Activated CD4-positive, alpha-beta T cell treated with anti-CD3 and anti-CD28 coated beads, Interleukin-2, amount 50 U/mL, for 16 hours (primary cell): ENCODE measurements at places on chromosomes 6 and 20.

DNA sequence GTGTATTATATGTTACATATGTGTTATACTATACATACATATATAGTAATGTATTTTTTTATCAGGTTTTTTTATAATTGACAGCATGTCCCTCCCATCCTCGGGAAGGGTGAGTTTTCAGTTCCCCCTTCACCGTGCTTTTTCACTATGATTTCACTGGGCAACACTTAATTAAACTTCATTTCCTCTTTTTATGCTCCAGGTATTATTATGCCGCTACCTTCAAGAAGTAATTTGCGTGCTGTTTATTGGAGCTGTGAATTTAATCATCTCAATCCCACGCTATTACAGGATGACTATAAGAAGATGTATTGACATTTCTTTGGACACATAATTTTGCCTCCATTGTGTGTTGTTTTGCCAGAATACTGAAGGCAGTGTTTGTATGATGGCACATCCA, 228.6 kb downstream of the SAMD5 start:
- DNase-seq, result no peak

DNA sequence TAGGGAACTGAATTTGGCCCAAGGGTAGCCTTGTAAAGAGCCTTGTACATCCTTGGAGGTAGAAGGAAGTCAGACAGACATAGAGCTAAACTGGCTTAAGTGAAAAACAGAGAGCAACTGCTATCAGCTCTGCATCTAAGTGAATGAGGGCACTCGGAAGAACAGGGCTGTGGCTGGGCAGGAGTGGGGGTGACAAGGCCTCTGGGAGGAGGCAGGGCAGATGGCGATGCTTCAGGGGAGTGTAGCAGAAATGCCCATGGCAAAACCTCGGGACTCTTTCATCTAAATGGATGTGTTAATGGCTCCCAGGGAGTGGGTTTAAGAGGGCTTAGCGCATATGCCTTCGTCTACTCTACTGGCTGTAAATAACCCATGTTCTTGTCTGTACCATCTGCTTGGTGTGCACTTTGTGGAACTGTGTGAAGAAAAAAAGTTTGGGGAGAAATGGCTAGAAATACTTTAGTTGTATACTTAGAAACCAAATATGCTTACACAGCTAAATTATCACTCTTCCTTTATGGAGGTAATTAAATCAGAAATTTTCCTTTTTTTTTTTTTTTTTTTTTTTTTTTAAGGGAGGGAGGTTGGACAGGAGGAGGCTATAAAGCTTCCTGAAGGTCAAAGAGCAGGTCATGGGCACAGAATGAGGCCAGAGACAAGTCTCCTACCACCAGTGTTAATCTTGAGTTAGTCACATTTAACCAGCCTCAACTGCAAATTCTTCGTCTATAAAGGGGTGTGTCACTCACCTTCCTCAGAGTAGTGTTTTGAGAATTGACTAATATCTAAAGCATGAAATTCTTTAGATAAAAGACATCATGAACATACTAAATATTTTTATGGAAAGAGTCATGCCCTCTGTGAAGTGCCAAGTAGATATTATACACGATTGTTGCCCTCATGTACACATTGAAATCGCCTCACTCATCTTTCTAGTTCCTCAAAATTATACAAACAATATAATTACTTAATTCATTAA, 60.9 kb downstream of the FYN start:
- DNase-seq, result no peak

DNA sequence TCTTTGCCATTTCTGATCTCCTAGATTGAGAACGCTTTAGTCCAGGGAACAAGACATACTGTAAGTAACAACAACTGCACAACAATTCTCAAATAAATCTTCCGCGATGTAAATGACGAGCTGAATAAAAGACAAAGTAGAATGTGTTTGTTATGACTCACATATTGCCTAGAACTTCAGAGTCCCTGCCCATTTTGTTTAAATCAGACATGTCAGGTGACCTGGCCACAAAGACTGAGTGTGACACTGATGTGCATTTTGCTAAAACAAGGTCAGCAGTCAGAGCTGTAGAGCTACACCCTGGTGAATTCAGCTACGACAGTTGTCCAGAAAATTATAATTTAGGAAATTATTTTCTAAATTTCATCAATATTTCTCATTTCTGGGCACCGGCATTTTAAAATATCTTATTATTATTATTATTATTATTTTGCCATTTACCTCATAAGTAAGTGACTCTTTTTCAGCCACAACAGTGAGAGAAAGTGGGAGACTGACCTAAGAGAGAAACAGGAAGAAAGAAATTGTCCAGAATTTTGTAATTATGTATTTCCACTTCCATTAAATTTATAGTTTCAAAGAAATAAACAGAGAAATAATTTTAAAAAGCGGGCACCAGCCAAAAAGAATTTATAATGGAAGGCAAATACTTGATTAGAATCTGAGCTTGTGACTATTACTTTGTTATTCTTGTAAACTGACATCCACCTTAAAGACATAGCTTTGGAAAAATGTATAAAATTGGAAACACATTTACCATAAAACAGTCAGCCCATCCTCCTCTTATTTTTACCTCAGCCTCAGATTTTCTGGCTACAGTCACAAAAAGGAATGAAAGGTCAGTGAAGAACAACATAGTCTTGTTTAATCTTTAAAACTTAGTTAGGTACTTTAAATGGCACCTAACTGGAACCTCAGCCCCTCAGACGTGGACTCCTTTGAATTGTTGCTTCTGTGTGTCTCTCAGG, 157.0 kb upstream of the CITED2 start:
- peak; percentile 87 for DNase-seq

- no peak for DNase-seq
These were observed 216.2 kb downstream of the CD83 start for GRCh38 chr6:14333556-14334305.

- no peak for DNase-seq
These were observed 8.4 kb downstream of the BTBD9 start for GRCh38 chr6:38631186-38631783.

GRCh38 chr6:68069921-68070710, 565.0 kb upstream of the ADGRB3 start:
- no peak for DNase-seq

DNA sequence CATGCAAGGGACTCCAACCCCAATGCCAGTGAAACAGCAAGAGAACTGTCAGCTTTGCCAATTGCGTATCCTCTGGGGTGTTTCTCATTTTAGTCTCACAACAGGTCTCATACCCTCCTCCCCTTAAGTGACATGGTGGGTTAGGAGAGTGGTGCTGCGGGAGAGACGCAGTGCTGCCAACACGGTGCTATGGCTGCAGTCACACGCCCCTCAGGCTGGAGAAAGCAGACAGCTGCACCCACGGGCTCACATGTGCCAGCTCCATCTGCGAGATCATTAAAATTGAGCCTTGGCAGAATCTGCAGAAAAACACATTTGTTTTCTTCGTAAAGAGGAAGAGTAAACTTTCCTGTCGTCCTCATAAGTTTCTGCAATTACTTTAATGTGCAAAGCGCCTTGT, 114.7 kb downstream of the ANKRD60 start:
- DNase-seq, result no peak

- DNase-seq, result no peak
These were observed 418.6 kb downstream of the CDKAL1 start for GRCh38 chr6:20952699-20953474.

DNA sequence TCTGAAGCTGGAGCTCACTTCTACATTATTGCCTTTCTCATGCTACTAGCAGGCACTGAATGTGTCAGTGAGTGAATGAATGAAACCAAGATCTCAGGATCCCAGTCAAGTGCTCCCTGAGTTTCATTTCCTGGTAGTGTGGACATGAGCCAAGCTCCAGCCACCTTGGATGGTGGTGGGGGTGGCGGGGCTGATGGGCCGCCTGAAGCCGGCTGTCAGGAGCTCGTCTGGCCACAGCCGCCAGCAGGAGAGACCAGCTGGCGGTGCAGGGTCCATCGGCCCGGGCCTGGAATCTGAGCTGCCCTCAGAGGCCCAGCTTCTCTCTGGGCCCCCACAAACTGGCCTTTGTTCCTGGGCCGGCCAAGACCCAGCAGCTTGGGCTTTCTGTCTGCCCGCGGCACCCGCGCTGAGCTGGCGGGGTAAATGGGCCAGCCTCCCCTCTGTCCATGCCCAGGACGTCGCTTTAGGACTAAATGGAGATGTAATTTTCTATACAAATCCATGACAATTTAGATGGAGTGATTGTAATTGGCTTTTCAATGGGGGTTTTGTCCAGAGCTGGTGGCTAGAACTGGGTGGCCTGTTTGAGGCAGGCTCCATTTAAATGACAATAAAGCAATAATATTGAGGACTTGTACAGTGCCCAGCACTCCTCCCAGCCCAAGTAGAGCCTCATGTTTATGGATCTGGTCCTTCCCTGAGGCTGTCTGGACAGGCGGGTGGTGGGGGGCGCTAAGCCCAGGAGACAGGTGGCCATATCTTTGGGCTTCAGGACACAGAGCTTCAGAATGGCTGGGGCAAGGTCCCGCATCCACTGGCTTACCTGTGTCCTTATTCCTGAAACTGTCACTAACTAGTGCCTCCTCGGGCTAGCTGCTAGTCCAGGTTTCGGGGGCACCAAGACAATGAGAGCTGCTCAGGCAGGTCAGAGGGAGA, 43.5 kb downstream of the NOL4L start:
- no peak for DNase-seq

DNA sequence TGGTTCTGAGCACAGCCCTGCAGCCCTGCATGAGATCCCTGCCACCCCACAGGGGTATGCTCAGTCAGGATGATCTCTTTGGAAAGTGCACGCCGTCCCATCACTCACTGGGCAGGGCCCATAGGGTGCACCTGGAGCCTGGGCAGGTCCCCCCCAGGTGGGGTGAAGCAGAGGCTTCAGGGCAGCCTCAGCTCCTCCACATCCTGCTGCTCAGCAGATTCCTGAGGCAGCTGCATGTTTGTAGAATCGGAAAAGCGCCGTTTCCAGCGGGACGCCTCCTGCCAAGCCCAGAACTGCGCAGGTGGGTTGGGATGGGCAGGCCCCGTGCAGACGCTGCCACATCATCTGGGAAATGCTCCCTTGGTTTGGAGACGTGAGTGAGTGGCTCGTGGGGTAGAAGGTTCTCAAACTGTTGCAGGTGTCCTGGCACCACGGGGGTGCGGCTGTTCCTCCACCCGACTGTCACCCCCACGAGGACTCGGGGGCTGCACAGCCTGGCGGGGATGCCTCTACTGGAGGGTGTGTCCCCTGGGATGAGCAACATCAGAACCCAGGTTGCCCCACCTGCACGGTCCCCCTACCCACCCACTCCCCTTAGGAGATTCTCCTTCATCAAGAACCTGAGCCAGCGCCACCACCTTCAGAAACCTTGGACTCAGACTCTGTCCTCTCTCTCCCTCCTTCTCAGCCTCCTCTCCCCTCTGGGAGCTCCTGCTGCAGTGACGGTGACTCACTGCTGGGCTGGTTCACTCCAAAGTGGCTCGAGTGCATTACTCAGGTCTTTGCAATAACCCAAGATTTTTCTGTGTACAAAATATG, 334.1 kb downstream of the TAF4 start:
- no peak for DNase-seq

DNA sequence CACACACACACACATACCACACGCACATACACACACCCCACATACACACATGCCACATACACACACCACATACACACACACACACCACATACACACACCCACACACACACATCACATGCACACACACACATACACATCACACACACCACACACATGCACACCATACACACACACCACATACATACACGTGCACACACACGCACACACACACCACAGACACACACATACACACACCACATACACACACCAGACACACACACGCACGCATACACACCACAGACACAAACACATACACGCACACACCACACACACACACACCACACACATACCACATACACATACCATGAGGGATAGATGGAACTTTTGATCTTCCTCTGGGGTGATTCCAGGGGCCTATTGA, 90.2 kb downstream of the DLGAP4 start:
- DNase-seq, result no peak

DNA sequence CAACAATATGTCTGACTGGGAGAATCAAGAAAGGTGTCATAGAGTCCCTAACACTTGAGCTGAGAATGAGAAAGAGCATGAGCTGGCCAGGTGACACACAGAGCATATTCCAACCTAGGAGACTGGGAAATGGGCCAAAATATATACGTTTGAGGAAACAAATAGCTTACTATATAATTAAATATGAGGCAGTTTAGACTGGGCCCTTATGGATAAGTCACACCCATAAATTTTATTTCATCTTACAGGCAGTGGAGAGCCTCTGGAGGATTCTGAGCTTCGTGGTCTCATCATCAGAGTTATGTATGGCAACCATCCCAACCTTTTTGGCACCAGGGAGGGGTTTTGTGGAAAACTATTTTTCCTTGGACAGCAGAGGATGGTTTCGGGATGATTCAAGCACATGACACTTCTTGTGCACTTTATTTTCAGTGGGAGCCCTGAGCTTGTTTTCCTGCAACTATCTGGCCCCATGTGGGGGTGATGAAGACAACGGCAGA, 12.9 kb upstream of the NQO2 start:
- DNase-seq, result no peak

DNA sequence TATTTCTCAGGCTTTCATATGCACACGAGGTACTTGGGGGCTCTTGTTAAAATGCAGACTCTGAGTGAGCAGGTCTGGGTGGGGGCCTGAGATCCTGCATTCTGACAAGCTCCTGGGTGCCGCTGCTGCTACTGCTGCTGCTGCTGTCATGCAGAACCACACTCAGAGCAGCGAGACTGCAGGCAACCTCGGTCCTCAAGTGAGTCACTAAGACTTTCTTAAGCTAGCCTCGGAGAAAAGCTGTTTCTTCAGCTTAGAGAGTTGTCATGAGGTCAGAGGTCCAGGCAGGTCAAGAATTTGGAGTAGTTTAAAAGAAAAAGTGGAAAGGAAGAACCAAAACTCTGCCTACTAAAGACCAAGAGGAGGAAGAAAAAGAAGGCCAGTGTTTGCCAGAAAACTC, 92.9 kb downstream of the SPTLC3 start:
- DNase-seq, result no peak

GRCh38 chr20:19886661-19887288, 128.7 kb downstream of the RIN2 start:
- DNase-seq, result no peak
